Cardiac septum (tissue), 1 donor: ENCODE measurements at places on chromosomes 4 and X. TPM values are rescaled to one million over a fixed set of nuclear protein-coding genes. Genes with fewer than 3 reads are reported as not detected.

DNA sequence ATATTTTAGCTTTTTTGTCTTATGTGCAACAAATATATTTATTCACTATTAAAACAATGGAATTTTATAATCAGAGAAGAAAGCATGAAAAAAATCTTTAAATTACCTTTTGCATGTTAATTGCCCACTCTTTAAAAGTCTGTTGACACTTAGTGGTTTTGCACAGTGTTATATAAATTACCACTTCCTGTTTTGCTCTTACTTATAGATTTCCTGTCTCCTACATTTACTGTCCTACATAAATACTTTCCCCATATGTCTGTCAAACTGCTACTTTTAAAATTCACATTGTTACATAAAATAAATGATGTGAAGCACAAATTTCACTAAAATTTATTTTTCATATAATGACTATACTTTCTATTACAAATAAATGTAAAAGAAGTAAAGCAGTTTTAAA lies 161.1 kb upstream of the NDST4 start:
- DNase-seq: no peak

DNA sequence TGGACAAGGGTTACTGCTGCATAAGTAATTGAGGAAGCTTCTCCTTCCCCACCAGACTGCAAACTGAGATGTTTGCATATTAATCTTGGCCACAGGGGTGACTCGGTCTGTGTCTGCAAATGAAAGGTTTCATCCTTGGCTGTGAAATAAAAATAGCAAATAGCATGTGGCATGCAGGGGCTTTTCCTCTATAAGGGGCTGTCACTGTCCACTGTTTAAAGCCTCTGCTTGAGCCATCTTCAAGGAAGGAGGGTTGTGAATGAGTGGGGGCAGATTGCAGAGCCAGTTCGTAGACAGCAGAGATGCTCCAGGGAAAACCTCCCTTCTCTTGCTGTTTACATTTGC lies 33.3 kb downstream of the TMSB4X start:
- DNase-seq: no peak

DNA sequence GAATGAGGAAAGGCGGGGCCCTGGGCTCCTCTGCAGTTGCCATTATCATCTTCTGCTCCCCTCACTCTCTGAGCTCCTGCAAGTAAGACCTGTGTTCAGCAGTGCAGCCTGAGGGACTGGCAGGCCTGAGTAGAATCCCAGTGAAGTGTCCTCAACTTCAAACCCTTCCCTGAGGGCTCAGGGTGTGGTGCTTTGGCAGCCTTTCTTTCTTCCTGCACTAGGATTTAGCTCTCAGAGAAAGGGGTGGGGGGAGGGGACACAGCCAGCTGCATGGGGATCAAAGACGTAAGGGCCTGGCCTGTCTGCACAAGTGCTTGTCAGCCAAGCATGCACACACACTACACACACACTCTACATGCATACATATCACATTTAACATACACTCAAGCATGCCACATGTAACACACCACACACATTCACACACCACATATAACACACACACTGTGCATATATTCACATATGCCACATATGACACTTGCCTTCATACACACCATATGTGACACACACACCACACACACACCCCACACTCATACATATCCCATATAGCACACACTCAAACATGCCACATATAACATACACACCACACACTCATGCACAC lies 223.4 kb upstream of the RPL34 start:
- DNase-seq: no peak

Gene CLIC2
- 13.4 TPM for total RNA-seq

DNA sequence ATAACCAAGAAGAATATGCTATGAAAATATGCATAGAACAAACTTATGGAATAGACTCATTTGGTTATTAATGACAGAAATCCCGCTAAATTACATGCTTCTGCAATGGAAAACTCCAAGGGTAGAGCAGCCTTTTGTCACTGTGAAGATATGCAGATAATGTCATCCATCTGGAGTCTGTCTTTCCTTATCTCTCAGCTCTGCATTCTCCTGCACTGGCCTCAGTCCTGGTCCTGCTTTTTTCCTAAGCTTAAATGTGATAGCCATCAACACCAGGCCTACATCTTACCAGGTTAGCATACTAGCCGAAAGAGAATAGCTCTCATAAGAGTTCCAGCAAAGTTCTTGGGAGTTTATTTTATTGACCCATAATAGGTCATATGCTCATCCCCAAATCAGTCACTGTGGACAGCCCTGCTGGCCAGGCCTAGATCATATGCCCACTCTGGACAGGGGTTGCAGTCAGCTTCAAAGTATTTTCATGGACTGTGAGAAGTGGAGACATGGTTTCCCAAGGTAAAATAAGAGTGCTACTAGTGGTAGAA lies 86.5 kb upstream of the LEF1 start:
- no peak for DNase-seq

DNA sequence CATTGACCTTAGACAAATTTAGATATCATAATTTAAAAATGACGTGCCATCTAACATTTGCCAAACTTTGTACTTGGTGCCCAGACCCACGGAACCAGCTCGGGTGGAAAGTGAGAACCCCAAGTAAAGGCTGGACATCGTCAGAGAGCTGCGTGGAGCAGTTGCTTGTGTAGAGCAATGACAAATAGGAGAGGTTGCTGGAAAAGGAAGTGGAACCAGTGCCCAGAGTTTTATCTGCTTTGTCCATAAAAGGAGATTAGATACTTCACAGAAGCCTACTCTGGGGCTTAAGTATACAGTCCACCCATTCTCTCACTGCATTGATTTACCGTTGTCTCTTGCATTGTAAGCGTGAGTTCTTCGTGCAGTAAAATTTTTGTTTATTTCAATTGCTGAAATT lies 5.4 kb upstream of the TBC1D1 start:
- DNase-seq: no peak

DNA sequence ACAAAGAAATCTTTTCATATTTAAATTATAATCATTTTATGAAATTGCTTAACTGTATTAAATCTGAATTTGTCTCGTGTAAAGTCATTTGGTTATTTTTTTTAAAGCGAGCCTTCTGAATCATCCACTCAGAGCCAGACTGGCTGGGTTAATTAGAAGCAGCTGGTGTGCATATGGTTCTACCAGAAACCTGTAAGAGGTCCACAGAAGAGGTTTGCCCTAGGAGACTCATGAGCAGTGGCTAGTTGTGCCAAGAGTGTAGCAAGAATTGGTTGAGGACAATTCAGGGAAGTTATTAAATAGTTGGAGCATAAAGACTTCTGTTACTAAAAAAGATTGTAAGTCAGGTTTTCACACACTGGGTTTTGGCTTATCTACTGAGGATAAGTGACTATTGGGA lies 267.4 kb downstream of the IL1RAPL2 start:
- DNase-seq: no peak

DNA sequence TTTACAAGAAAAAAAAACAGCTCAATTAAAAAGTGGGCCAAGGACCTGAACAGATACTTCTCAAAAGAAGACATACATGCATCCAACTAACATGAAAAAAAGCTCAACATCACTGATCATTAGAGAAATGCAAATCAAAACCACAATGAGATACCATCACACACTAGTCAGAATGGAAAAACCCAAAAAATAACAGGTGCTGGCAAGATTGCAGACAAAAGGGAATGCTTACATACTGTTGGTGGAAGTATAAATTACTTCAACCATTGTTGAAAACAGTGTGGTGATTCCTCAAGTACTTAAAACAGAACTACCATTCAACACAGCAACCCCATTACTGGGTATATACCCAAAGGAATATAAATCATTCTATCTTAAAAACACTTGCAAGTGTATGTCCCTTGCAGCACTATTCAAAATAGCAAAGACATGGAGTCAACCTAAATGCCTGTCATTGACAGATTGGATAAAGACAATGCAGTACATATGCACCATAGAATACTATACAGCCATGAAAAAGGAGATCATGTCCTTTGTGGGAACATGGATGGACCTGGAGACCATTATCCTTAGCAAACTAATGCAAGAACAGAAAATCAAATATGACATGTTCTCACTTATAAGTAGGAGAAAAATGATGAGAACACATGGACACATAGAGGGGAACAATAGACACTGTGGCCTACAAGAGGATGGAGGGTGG lies 97.6 kb downstream of the RAB28 start:
- DNase-seq: no peak

Gene DCLK2
- 32.6 TPM for total RNA-seq

Gene MANBA
- 29.8 TPM for total RNA-seq

DNA sequence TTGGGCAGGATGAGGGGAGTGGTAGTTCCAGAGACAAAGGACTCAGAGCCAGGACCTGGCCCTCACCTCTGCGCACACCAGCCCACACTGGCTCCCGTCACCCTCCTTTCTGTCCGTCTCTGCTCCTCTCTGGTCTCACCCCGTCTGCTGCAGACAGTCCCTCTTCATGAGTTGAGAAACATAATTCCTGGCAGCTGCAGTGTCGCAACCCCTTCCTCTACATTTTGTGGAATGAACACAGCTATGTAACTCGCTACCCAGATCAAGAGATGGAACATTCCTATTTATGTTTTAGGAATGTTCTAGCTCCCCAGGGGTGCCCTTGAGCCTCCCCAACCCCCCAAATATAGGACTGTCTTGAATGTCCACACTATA lies 59.3 kb downstream of the SHROOM2 start:
- DNase-seq: no peak

Gene CXorf38
- 6.2 TPM for total RNA-seq

DNA sequence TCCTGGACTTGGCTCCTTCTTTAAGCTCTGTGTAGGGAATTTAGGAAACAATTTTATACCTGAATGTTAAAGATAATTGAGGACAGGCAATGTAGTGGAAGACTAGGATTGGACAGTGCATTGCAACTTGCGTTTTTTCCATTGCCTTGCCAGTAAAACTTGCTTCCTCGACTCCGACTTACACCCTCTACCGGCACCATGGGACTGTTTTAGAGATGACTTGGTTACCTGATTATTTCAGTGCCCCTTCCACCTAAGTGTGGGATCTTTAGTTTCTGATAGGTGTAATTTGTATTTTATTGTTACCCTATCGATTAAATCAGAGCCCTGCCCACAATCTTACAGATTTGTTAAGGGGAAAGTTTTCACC lies 1.2 kb downstream of the PRPS1 start:
- no peak for DNase-seq

Gene NAP1L5
- 7.0 TPM for total RNA-seq

- DNase-seq: peak; percentile 70
These were observed 78.6 kb upstream of the ADRA2C start for GRCh38 chr4:3687538-3687937.

DNA sequence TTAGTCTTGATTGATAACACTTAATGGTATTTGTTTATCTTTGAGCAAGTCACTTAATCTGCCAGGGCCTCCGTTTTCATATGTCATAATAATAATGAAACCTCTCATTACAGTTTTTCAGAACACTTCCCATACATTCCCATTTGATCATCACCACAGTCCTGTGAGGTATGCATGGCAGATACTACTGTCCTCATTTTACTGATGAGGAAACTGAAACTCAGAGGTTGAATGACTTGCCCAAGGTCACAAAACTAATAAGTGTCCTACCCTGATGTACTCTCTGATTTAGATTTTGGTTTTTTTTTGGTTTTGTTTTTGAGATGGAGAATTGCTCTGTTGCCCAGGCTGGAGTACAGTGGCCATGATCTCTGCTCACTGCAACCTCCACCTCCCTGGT lies 25.7 kb downstream of the ZFX start:
- no peak for DNase-seq

Gene COX7B2
- total RNA-seq: not detected

DNA sequence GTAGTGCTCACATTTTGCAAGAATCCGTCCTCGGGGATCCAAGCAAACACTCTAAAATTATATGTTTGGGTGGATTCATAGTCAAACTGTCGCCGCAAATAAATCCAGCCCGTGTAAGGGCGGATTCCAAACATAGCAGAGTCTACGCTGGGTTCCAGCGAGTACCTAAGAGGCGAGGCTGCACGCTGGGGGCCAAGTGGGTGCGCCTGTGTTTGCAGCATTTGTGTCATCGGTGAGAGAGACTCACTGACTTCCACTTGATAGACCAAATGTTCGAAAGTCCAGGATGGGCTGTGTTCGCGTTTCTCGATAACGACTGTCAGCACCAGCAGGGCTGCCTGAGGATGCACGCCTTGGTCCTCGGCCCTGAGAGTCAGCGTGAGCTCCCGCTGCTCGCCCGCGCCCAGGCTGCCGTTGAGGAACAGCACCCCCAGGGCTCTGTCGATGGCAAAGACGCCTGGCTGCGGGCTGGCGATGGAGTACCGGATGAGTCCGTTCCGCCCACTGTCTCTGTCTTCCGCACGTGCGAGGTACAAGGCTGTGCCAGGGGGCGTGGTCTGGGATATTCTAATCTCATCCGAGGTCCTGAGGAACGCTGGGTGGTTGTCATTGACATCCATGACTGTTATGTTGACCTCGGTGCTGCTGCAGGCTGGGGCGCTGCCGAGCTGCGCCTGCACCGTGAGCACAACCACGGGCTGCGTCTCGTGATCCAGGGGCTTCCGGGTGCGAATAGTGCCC lies 158.7 kb downstream of the DCHS2 start:
- no peak for DNase-seq

DNA sequence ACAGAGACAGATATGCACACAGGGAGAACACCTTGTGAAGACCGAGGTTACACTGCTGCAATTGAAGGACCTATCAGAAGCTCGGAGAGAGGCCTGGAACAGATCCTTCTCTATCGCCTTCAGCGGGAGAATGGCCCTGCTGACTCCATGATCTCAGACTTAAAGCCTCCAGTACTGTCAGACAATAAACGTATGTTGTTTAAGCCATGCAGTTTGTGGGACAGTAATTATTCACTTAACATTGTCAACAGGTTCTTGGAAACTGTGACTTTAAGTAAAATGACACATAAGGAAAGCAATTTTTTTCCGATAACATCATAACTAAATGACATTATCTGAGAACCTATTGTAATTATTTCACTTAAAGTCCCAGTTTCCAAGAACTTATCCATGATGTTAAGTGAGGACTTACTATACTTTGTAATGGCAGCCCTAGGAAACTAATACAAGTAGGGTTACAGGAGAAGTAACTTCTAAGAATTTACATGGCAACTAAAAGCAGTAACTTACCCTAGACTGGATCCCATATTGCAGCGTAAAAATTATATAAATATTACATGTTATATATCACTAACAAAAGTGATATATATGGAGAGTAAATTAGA lies 180.8 kb upstream of the MAB21L2 start:
- no peak for DNase-seq

Gene SGCB
- 92.1 TPM for total RNA-seq

DNA sequence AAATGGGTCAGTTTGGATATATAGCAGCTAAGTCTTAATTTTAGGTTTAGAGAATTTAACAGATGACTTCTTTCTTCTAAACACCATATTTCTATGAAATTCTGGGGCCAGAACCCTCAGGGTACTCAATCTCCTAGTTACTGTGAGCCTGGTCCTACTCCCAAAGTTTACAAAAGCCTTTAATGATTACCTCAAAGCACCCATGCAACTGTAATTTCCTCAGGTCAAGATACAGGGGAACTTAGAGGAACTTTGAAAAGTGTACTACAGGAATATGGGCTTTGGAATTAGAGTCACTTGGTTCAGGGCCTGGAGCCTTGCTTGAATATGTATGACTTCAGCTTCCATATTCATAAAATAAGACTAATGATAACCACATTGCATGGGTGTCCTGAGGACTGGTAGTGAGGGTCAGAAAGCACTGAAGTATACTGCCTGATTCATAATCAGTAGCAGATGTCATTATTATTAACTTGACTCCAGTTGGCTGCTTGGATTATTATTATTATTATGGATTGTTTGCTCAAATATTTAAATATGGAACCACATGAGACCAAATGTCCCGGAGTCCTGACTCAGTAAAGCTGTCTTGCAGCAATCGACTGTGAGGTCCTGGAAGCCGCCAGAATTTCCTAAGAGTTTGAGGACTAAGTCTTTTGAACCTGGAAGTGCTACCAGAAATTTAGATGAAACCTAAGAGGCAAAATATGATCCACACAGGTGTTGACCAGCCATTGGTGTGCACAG lies 2.0 kb upstream of the ADH7 start:
- DNase-seq: no peak
